ENCODE measurements at places on chromosomes 6 and 20.

DNA sequence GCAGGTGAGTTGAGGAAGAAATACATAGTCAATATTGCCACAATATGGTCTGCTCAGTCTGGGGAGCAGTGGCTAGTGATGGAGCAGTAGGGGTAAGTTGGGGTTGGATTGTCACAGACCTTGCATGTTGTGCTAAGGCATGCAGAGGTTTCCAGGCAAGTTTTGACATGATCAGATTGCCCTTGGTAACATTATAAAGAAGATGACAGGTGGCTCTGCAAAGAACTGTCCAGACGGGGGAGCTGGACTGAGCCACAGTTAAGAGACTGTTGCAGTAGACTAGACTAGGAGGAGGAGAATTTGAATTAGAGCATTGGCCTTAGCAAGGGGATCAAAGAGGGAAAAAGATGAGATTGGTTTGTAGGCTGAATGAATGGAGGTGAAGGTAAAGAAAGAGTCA lies 23.4 kb downstream of the ATRN start:
- DNase-seq = no peak

- no peak for DNase-seq
These were observed 329.1 kb downstream of the TFAP2B start for GRCh38 chr6:51147756-51148155.

GRCh38 chr20:4957187-4957586 lies 44.1 kb downstream of the SLC23A2 start:
- no peak for DNase-seq

GRCh38 chr6:150091476-150091875 lies 22.6 kb upstream of the ULBP3 start:
- peak; percentile 66 for DNase-seq

- DNase-seq = no peak
These were observed 14.6 kb downstream of the TXLNB start for GRCh38 chr6:139277161-139277560.

DNA sequence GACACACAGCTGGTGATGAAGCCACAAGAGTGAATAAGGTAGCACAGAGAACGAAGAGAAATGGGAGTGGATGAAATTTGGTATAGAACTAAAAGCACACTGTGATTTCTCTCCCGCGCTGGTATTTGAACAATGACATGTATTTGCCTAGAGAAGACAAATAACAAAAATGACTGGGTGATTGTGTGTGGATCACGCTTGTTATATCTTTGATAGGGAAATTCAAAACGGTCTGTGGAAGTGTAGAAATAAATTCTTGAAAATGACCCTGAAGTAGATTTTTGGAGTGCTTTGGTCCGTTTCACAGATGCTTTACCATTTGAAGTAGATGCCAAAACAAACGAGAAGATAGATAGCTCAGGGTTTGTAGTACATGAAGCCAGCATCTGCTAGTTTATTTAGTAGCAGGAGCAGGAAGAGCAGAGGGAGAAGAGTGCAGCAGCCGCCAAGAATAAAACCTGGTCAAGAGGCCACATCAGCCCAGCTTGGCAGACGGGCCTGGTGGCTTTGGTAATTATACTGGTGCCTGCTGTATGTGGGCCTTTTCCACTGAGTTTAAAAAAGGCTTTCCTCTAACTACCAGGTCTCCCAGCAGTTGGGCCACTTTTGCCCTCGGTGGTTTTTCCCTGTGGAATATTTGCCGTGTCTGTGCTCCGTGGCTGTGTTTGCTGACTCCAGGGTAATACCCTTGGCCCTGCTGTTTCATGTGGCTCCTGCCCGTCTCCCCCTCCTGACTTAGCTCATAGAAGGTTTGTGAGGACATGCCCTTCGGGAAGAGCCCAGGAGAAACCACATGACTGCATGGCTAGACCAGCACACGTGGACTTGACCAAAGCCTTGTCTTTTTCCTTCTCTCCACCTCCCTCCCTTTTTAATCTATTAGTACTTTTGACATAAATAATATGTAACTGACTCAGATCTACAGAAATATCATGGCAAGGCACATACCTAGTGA lies 294.0 kb downstream of the SOX4 start:
- DNase-seq = no peak

DNA sequence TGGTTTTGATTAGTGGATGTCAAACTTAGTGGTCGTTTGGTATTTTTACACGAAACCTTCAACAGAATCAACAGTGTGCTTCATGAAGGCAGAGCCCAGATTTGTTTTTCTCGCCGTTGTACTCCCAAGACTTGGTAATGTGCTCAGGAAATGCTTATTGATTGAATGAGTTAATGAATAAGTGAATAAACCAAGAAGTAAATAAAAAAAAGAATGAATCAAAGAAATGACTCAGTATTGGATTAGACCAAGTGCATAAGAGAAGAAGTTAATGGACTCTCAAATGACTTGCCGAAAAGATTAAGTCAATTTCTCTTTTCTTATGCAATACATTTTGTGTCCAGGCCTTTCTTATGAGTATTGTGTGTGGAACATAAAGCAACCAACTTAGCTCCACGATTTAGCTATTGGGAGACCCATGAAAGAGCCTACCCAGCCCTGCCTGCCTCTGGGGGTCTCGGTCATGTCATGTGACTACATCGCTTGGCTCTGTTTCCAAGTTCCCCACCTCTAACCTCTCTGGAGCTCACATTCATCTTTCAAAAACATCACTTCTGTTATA lies 10.6 kb upstream of the FUCA2 start:
- DNase-seq = no peak

DNA sequence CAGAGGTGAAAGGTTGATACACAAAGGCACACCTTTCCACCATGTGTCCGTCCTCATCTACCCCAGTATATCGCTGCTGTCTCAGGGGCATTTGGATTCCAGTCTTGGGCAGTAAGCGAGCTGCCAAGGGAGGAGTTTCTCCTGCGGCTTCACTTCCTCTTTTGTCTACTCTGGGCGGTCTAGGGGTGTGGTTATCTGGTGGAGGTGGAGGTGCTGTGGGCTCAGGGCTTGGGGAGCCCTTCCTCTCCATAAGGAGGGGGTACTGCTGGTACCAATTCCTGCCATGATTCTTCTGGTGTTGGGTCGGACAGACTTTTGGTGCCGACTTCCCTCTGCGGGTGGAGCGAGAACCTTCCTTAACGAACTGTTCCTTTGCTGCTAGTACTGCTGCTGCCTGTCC lies 31.9 kb upstream of the FABP7 start:
- DNase-seq = no peak

- DNase-seq = no peak
These were observed 10.0 kb upstream of the FAM110A start for GRCh38 chr20:823574-823902.

- no peak for DNase-seq
These were observed 38.2 kb downstream of the NCR2 start for GRCh38 chr6:41373627-41373918.

DNA sequence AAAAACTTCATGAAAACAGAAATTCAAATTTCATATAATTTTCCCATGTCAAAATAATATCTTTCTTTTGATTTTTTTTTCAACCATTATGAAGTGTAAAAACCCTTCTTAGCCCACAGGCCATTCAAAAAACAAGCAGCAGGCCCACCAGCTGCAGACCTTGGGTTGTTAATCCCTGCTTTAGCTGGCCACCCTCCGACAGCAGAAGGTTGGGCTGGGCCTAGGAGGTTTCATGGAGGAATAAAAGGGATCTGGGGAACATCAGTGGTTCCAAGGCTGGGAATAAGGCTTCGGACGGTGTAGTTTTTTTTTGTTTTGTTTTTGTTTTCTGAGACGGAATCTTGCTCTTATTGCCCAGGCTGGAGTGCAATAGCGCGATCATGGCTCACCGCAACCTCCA lies 3.6 kb upstream of the HSP90AB1 start:
- DNase-seq = no peak

GRCh38 chr6:21181866-21182265 lies 411.7 kb upstream of the SOX4 start:
- no peak for DNase-seq

- peak; percentile 12 for DNase-seq
These were observed 11.4 kb downstream of the KCNK17 start for GRCh38 chr6:39302669-39303424.

DNA sequence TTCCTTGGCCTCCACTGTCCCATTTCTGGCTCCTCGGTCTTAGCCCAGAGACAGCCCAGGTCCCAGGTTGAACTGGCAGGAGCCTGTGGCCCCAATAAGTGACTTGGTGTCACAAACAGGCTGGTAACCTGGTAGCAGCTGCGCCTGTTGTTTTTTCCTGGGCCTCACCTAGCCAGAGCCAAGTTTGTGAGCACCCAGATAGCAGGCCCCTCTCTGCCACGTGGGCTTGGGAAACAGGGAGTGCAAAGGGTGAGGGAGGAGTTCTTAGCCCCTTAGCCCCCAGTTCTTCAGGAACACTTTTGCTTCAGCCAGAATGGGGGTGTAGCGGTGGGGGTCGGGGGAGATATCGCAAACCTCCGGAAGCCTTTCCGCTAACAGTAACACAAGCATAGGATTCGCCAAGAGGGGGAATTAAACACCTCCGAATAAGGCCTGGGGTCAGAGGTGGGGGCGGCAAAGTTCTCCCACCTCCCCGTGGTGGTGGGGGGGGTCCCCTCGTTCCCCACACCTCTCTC lies 760 bp downstream of the C6orf132 start:
- no peak for DNase-seq

- no peak for DNase-seq
These were observed 1.8 kb upstream of the PHACTR2 start for GRCh38 chr6:143675946-143676345.

- DNase-seq = no peak
These were observed 20.9 kb downstream of the TTI1 start for GRCh38 chr20:38012332-38012731.

GRCh38 chr6:106973836-106974335 lies 643 bp downstream of the CD24 start:
- DNase-seq = no peak

GRCh38 chr6:15573384-15573783 lies 89.4 kb downstream of the DTNBP1 start:
- DNase-seq = no peak

DNA sequence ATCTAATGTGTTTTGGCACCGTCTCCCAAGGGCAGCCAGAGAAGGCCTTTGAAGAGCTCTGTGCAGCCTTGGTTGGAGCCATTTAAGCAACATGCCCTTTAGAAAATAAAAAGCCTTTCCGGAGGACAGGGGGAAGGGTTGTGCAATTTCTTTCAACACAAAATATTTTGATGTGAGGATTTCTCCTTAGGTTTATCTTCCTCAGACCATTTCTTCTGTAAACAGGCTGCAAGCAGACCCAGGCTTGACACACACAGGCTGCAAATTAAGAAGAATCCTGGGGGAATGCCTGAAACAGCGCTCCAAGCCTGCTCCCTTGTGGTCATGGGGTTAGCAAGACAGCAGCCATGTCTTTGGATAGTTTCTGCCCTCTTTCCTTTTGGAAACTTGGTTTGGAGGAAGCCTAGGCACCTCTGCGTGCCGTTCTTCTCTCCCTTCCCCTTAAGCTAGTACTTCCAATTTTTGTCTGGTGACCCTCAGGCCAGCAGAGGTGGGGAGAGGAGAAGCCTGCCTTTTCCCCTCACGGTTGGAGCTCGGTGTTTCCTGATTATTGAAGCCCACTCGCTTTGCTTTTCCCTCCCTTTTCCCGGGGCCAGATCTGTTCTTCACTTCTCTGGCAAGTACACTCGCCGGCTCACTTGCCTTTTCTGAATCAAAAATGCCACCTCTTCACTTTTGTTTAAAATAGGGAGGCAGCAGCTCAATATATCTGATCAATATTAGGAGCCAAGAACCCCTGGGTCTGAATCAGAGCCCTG lies 39.6 kb upstream of the NOX3 start:
- no peak for DNase-seq

- no peak for DNase-seq
These were observed 1.5 kb upstream of the GOPC start for GRCh38 chr6:117603821-117604220.

- DNase-seq = no peak
These were observed 16.8 kb downstream of the MYLK4 start for GRCh38 chr6:2733736-2734480.

GRCh38 chr6:125823180-125823579 lies 32.4 kb downstream of the NCOA7 start:
- DNase-seq = no peak

DNA sequence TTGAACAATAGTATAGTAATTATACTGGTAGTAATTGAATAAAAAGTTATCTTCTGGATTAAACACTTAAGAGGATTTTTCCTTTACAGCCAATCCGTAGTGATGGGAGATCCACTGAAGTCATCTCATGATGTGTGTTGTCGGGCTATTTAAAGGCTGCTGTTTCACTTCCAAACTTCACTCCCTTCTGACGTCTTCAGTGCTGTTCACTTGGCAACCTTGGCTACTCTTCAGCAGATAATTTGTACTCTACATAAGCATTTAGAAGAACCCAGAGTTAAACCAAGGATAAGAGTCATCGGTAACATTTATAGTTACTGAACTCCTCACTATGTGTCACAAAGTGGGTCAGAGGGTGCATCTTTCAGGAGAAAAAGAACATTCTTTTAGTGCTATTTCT lies 179.1 kb upstream of the EYA4 start:
- DNase-seq = no peak

- no peak for DNase-seq
These were observed 555 bp upstream of the ZBTB46 start for GRCh38 chr20:63831646-63831992.

DNA sequence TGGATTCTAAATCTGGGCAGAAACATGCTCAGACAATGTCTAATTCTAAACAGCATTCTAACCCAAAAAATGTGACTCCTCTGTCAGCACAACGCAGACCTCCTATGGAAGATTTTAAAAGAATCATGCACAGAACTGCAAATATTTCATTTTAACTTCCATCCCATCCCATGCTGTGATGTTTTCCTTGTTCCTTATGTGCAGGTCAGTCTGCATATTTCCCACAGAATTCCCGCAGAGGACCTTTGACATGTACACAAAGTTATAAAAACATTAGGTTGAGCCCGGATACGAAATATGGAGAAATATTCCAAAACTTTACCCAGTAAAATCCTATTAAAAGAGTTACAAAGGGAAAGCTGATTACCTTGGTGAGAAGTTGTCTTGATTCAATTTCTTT lies 467.1 kb upstream of the EPHA7 start:
- no peak for DNase-seq

- no peak for DNase-seq
These were observed 52.4 kb downstream of the GMDS start for GRCh38 chr6:2192976-2193375.

- no peak for DNase-seq
These were observed 52.3 kb upstream of the UTRN start for GRCh38 chr6:144232832-144233230.

DNA sequence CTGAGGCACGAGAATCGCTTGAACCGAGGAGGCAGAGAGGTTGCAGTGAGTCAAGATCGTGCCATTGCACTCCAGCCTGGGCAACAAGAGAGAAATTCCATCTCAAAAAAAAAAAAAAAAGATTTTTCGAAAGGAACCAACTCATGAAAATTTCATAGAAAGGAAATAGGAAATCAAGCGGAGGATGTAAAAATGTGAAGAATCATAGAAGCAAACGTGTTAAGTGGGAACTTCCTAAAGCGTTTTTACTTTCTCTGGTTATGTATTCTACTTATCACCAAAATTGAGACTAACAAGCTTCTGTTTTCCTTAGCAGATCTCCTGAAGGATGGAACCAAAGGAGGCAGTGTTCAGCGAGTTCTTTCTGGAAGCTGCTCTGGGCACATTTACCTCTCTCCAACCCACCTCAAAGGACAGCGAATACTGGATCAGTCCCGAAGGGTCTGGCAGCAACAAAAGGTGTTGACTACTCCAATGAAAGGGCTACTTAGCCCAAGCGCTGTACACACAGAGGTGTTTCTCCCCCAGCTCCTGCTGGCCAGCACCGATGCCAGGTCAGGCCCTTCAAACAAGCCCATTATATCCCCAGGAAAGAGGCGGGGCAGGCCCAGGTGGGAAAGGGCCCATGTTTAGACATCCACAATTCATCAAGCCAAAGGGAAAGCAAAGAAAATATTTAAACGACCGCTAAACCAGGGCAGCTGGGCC lies 327.5 kb upstream of the JARID2 start:
- DNase-seq = no peak

GRCh38 chr20:41391587-41392001 lies 25.0 kb upstream of the EMILIN3 start:
- DNase-seq = peak; percentile 59

Measured in SK-N-MC (cell line).